Activated CD4-positive, CD25-positive, alpha-beta regulatory T cell treated with anti-CD3 and anti-CD28 coated beads, Interleukin-2, amount 50 U/mL, for 72 hours (primary cell): ENCODE measurements at places on chromosomes 16 and 17.

GRCh38 chr17:68085771-68086381 lies 50.3 kb downstream of the KPNA2 start:
- no peak for DNase-seq

- DNase-seq = no peak
Measured at GRCh38 chr17:70905796-70906195, 736.5 kb downstream of the KCNJ2 start.

DNA sequence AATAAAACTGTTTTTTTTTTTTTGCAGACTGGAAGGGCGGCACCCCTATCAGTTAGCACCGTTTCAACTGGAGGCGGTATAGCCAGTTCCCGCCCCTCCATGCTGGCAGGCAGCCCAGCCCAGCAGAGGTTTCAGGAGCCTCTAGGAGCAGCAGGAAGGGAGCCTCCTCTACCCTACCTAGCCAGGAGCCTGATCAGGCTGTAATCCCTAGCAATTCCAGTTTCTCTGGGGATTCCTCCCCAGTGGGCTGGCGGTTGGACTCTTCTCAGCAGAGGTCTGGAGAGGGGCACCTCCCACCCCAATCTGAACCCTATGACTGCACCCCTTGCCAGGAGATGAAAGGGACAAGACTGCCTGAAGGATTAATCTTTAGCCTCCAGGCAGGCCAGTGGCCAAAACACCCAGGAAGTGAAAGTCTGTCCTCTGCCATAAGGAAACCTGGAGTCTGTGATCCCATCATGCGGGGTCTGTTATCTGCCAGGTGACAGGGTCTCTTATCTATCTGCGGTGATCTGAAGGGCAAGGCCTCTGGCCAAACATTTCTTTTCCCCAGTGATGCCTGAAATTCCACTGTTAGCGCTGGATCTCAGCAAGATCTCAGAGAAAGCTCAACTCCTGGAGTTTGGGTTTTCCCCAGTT lies 4.9 kb upstream of the CDH1 start:
- no peak for DNase-seq

- no peak for DNase-seq
Measured at GRCh38 chr17:12789481-12790248, at the start of gene ARHGAP44. ARHGAP44 (plus strand) TSS chr17:12789498; CDS start chr17:12789839, 341 bp downstream.

DNA sequence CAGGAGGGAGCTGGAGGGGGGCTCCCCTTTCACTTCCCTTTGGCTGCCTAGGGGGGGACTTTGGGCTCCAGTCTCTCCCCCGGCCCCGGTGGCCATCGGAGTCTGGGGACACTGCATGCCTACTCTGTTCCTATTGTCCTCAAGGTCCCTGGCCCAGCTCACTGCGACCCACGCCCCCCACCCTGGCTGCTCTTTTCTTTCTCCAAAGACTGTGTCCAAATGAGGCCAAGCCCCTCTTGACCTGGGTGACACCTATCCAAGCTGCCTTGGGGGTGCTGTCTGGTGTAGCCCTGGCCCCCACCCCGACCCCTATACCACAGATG lies 12.9 kb downstream of the UBALD1 start:
- DNase-seq = no peak

DNA sequence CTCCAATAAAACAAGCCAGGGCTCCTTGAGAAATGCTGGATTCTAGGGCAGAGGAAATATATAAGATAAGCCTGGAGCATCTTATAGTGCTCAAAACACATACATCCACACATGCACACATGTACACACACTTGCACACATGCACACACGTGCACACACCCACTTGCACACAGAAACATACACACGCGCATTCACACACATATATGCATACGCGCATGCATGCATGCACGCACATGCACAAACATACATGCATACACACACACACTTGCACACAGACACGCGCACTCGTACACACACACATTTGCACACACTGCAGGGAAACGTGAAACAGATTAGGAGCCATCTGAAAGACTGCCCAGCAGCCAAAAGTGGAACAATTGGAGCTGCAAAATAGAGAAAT lies 8.0 kb upstream of the ENPP7 start:
- no peak for DNase-seq

DNA sequence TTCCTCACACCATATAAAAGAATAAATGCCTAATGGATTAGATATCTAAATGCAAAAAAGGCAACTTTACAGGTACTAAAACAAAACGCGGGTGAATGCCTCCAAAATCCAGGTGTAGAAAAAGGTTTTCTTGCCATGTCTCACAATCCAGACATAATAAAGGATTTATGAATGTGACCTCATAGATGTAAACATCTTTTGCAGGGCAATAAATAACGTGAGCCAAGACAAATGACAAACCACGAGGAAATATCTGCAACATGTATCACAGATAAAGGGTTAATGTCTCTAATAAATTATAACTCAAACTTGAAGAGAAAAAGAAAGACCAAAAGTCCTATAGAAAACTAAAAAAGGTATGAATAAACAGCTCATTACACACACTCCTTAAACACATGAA lies 180.7 kb downstream of the PARN start:
- no peak for DNase-seq

- DNase-seq = no peak
Measured at GRCh38 chr16:30180741-30181140, 2.7 kb upstream of the CORO1A start.

GRCh38 chr17:4049546-4049945 lies 85.3 kb upstream of the ATP2A3 start:
- DNase-seq = no peak

GRCh38 chr17:41490000-41490990 lies 585 bp upstream of the KRT36 start:
- DNase-seq = no peak
